ENCODE measurements at places on chromosomes 12 and 14. TPM values are rescaled to one million over a fixed set of nuclear protein-coding genes. Genes with fewer than 3 reads are reported as not detected.

DNA sequence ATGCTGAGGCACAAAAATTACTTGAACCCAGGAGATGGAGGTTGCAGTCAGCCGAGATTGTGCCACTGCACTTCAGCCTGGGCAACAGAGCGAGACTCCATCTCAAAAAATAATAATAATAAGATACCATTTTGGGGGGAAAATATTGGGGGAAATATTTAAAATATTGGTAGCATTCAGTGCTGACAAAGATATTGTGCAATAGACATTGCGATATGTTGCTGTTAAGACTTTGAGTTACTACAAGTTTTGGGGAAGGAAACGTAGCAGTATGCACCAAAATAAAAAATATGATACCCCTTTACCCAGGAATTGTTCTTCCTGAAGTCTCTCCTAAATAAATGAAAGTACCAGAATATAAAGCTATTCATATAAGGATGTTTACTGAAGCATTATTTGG lies 37.7 kb upstream of the MYBPC1 start:
- DNase-seq = no peak
- peaks cover 7% of the 10 kb centered on the region for H3K4me1 ChIP-seq
- no peaks in the 10 kb centered on the region for H3K36me3 ChIP-seq
- H3K27ac ChIP-seq = no peak overlapping the region
- H3K4me3 ChIP-seq = no peak overlapping the region

Gene KRT72
- total RNA-seq = not detected

Gene TAS2R14
- total RNA-seq = 2.5 TPM

Gene KIF5A
- total RNA-seq = 0.04 TPM

- H3K4me1 ChIP-seq = peaks cover 3% of the 10 kb centered on the region
- DNase-seq = no peak
- H3K27ac ChIP-seq = no peak overlapping the region
Measured at GRCh38 chr14:99632410-99633035, 12.4 kb upstream of the HHIPL1 start.

Gene SYT1
- 2.5 TPM for total RNA-seq

Gene CLEC4A
- 2.5 TPM for total RNA-seq

Gene ARL6IP4
- total RNA-seq = 188 TPM

- peak overlapping the region; percentile 92 for H3K4me3 ChIP-seq
- H3K27me3 ChIP-seq = no peaks in the 10 kb centered on the region
- H3K27ac ChIP-seq = peak overlapping the region; percentile 99
- no peaks in the 10 kb centered on the region for H3K36me3 ChIP-seq
Measured at GRCh38 chr14:50230401-50230700, 1.0 kb downstream of the SOS2 start.

Gene NEUROD4
- total RNA-seq = under 0.01 TPM

Gene POLE2
- 8.9 TPM for total RNA-seq

DNA sequence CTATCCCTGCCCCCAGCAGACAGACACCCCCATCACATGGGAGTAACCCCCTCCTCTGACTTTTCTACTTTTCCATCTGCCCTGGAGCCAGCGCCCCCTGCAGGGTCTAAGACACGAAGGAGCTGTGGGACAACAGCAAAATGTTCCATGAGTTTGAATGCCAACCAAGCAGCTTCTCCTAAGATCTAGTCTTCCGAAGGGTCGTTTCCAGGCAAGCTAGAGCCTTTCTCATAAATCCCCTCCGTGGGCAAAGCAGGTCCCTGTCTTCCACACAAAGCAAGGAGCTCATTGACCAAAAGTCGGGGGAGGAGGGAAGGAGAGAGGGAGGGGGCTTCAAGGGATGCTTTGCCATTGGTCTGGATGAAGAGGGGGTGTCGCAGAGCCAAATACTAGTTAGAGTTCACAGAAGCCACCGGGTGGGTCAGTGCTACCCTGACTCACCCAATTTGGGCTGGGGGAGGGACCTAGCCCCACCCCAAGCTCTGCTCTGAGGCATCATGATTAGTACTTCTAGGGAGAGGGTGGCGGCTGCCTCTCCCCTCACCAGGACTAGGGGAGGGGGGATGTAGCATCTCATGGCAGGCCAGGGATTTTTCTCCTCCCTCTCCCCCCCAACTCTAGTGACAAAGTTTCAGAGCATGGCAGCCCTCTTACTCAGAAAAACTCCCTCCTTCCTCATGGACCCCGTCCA lies 1.6 kb downstream of the MSI1 start:
- H3K27me3 ChIP-seq = peaks cover 42% of the 10 kb centered on the region
- peaks cover 30% of the 10 kb centered on the region for H3K4me1 ChIP-seq
- DNase-seq = no peak
- peaks cover 3% of the 10 kb centered on the region for H3K36me3 ChIP-seq

DNA sequence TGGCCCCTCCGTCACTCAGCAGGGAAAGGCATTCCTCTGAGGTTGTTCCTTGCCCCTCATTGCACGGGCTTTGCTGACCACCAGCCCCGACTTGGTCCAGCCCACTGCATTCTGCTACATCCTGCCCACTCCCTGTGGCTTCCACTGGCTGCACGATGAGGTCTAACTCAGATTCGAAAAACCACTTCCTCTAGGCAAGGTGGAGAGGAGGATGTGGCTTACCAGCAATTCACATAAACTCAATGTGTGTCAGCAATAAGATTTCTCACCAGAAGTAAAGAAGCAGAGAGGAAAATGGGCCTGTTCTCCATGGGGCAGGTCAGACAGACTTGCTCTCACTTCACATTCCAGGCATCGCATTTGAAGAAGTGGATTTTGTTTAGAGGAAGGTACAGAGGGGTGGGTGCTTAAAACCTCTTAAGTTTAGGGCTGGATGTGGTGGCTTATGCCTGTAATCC lies 14.7 kb downstream of the GPR68 start:
- H3K27me3 ChIP-seq = no peaks in the 10 kb centered on the region
- H3K36me3 ChIP-seq = peaks cover 18% of the 10 kb centered on the region
- DNase-seq = no peak
- H3K4me3 ChIP-seq = no peak overlapping the region

Gene GOLT1B
- 41.0 TPM for total RNA-seq

DNA sequence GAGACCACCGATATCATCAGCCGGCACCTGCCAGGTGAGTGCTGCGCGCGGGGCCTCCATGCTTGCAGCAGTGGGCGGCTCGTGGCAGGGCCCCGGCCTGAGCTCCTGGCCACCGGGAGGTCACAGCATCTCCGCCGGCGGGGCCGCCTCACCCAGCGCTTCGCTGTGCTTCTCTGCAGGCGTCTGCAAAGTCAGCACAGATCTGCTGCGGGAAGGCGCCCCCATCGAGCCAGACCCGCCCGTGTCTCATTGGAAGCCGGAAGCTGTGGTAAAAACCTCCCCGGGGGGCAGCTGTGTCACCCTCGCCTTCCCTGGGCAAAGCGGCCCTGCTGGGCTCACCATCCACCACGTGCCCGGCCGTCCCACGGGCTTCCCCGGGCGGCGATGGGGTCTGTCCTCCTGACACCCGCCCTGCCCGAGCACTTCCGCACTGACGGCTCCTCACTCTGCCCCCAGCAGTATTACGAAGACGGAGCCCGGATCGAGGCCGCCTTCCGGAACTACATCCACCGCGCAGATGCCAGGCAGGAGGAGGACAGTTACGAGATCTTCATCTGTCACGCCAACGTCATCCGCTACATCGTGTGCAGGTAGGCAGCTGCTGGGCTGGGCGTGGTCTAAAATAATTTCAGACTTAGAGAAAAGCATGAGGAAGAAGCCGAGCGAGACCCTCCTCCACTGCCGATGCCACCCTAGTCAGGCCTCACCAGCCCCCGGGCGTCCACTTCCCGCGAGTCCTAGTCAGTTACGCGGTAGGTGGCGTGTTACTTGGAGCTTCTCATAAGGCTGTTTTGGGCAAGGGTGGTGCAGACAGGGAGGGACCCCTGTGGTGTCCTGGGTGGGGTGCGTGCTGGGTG lies 7.1 kb downstream of the PGAM5 start:
- no peak overlapping the region for H3K27ac ChIP-seq
- H3K36me3 ChIP-seq = peaks cover 55% of the 10 kb centered on the region

GRCh38 chr14:103068351-103069073 lies 11.2 kb upstream of the CDC42BPB start:
- no peak for DNase-seq
- H3K36me3 ChIP-seq = no peaks in the 10 kb centered on the region
- no peak overlapping the region for H3K27ac ChIP-seq
- H3K4me1 ChIP-seq = peaks cover 3% of the 10 kb centered on the region
- H3K27me3 ChIP-seq = peaks cover 2% of the 10 kb centered on the region

- no peak overlapping the region for H3K4me3 ChIP-seq
- no peaks in the 10 kb centered on the region for H3K4me1 ChIP-seq
- no peak overlapping the region for H3K27ac ChIP-seq
Measured at GRCh38 chr14:89675590-89675989, 258.6 kb upstream of the FOXN3 start.

Gene PTPRR
- total RNA-seq = 2.0 TPM

- peaks cover 9% of the 10 kb centered on the region for H3K27me3 ChIP-seq
- no peak overlapping the region for H3K4me3 ChIP-seq
Measured at GRCh38 chr14:75283162-75283832, 4.7 kb downstream of the FOS start.

GRCh38 chr12:64090047-64090446 lies 132.0 kb downstream of the KICS2 start:
- no peak overlapping the region for H3K4me3 ChIP-seq
- H3K27ac ChIP-seq = no peak overlapping the region
- H3K36me3 ChIP-seq = no peaks in the 10 kb centered on the region
- peaks cover 18% of the 10 kb centered on the region for H3K4me1 ChIP-seq

GRCh38 chr12:57127101-57127725 lies 1.1 kb upstream of the LRP1 start:
- DNase-seq = peak; percentile 63
- peak overlapping the region; percentile 95 for H3K4me3 ChIP-seq
- H3K27ac ChIP-seq = peak overlapping the region; percentile 97
- H3K27me3 ChIP-seq = peaks cover 22% of the 10 kb centered on the region
- peaks cover 4% of the 10 kb centered on the region for H3K36me3 ChIP-seq

DNA sequence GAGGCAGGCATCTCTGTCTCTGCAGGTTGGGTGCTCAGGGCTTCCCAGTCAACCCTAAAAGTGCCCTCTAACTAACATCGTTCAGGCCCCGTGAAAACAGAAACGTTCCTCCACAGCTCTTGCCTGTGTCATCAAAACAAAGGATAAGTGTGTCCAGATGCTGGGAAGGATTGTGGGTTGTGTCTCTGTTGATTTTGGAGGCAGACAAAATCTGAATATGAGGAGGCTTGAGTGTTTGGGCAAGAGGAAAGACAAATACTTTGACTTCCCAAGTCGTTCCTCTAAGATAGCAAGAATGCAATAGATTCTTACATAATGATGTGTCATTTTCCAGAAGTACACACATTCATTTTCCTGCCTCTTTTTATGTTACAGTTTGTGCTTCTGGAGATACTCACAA lies 52.9 kb downstream of the SERPINA3 start:
- DNase-seq = no peak
- H3K4me3 ChIP-seq = no peak overlapping the region
- no peak overlapping the region for H3K27ac ChIP-seq
- H3K4me1 ChIP-seq = no peaks in the 10 kb centered on the region
- H3K27me3 ChIP-seq = peaks cover 2% of the 10 kb centered on the region
- no peaks in the 10 kb centered on the region for H3K36me3 ChIP-seq

DNA sequence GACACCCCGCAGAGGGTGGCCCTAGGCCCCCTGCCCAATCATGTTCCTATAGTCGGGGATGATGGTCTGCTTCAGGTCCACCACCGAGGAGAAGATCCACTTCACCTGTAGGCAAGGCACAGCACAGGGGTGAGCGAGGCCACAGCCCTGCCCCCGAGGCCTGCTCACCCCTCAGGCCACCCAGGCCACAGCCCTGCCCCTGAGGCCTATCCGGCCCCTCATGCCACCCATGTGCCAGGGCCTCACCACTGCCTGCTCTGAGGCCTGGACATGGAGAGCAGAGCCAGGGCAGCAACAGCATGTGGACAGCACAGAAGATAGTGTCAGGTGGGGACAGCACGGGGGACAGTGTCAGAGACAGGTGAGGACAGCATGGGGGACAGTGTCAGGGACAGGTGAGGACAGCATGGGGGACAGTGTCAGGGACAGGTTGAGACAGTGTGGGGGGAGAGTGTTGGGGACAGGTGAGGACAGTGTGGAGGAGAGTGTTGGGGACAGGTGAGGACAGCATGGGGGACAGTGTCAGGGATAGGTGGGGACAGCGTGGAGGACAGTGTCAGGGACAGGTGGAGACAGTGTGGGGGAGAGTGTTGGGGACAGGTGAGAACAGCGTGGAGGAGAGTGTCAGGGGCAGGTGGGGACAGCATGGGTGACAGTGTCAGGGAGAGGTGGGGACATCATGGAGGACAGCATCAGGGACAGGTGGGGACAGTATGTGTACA lies 239.7 kb downstream of the TMEM121 start:
- DNase-seq = no peak
- no peaks in the 10 kb centered on the region for H3K4me1 ChIP-seq
- H3K36me3 ChIP-seq = no peaks in the 10 kb centered on the region
- H3K27ac ChIP-seq = no peak overlapping the region
- no peak overlapping the region for H3K4me3 ChIP-seq
- no peaks in the 10 kb centered on the region for H3K27me3 ChIP-seq

- no peaks in the 10 kb centered on the region for H3K27me3 ChIP-seq
- H3K36me3 ChIP-seq = no peaks in the 10 kb centered on the region
- DNase-seq = no peak
- no peak overlapping the region for H3K27ac ChIP-seq
- H3K4me3 ChIP-seq = no peak overlapping the region
- no peaks in the 10 kb centered on the region for H3K4me1 ChIP-seq
Measured at GRCh38 chr14:67253076-67253635, 11.9 kb downstream of the PALS1 start.

- H3K4me1 ChIP-seq = peaks cover 54% of the 10 kb centered on the region
- H3K27me3 ChIP-seq = peaks cover 2% of the 10 kb centered on the region
- peak; percentile 64 for DNase-seq
- H3K36me3 ChIP-seq = peaks cover 2% of the 10 kb centered on the region
- H3K4me3 ChIP-seq = no peak overlapping the region
Measured at GRCh38 chr12:3049611-3050249, 27.4 kb upstream of the TSPAN9 start.

Gene DICER1
- total RNA-seq = 48.9 TPM

- no peaks in the 10 kb centered on the region for H3K27me3 ChIP-seq
- DNase-seq = no peak
- H3K27ac ChIP-seq = no peak overlapping the region
- H3K36me3 ChIP-seq = no peaks in the 10 kb centered on the region
- no peak overlapping the region for H3K4me3 ChIP-seq
- peaks cover 17% of the 10 kb centered on the region for H3K4me1 ChIP-seq
Measured at GRCh38 chr14:104436741-104437701, 142.5 kb upstream of the C14orf180 start.

- H3K36me3 ChIP-seq = no peaks in the 10 kb centered on the region
- peaks cover 2% of the 10 kb centered on the region for H3K4me1 ChIP-seq
- DNase-seq = peak; percentile 86
Measured at GRCh38 chr12:107131832-107132616, 38.7 kb upstream of the CRY1 start.

- peaks cover 33% of the 10 kb centered on the region for H3K36me3 ChIP-seq
- peak; percentile 93 for DNase-seq
- H3K27me3 ChIP-seq = no peaks in the 10 kb centered on the region
- H3K4me1 ChIP-seq = peaks cover 76% of the 10 kb centered on the region
Measured at GRCh38 chr14:75430526-75430925, 2.7 kb downstream of the JDP2 start.

Measured in muscle of leg (tissue), 16 donors.